Activated B cell treated with CpG ODN at 0.5 μM for 24 hours (primary cell): ENCODE measurements at places on chromosomes 3 and 15.

DNA sequence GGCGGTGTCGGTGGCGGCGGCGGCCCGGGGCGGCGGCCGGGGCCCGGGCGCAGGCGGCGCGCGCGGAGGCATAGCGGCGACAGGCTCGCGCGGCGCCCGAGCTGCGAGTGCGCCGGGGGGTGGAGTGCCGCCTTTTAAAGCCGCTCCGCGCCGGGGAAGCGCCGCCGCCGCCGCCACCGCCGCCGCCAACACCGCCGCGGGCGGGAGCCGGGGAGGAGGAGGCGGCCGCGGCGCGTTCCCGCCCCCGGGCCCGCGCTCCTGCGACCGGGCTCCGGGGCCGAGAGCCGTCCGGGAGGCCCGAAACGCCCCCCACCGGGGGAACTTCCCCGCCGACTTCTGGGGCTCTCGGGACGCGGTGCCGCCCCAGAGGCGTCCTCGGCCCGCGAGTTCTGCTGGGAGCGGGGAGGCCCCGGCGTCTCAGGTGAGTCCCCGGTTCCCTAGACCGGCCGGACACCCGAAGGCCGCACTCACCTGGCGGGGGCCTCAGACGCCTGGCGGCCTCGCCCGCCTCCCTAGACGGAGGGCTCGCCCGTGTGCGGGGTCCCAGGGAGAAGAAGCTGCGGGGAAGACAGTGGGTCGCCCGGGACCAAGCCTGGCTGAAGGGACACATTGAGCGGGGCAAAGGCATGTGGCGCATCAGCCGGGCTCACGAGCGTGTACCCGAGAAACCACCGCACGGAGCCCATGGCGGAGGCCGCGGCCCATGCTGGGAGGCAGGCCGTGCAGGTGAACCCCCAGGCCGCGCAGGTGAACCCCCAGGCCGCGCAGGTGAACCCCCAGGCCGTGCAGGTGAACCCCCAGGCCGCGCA lies at the start of gene PCSK6:
Gene PCSK6 (minus strand): TSS at position 109 of the 809 bp plus-strand sequence. CDS start 37 bp downstream, at position 72.
- H3K4me1 ChIP-seq: no peaks in the 10 kb centered on the region
- H3K27ac ChIP-seq: no peak within 1 kb of the TSS
- H3K4me3 ChIP-seq: peak within 1 kb of the TSS; percentile 28
- no peak for DNase-seq
- H3K27me3 ChIP-seq: peaks cover 53% of the 10 kb centered on the region

DNA sequence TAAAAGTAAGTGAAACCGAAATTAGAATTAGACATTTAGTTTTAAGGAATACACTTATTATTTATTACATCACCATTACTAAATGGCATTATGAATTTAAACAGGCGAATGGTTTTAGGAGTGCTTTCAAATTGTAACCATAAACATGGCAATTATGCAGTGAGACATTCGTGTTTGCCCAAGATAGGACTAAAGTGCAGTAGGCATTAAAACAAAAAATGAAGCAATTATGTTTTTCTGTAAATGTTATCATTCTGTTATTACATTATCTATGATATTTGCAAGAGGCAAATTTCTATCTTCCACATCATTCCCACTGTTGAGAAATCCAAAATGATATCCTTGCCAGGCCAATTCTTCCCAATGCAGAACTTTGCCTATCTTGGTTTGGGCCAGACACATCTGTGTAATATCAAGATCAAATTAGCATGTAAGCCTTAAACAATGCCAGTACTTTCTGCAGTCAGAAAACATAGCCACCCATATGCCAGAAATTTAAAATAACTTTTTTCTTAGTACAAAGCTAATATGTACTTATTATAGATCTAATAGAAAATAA lies 156.9 kb downstream of the ATP8B4 start:
- DNase-seq: no peak
- no peaks in the 10 kb centered on the region for H3K27me3 ChIP-seq
- no peak overlapping the region for H3K4me3 ChIP-seq
- H3K36me3 ChIP-seq: no peaks in the 10 kb centered on the region
- H3K27ac ChIP-seq: no peak overlapping the region

- no peaks in the 10 kb centered on the region for H3K36me3 ChIP-seq
- peaks cover 14% of the 10 kb centered on the region for H3K4me1 ChIP-seq
- H3K4me3 ChIP-seq: no peak overlapping the region
- no peak for DNase-seq
- H3K27ac ChIP-seq: no peak overlapping the region
Observed at GRCh38 chr15:89823836-89824606, 9.4 kb upstream of the ANPEP start.

DNA sequence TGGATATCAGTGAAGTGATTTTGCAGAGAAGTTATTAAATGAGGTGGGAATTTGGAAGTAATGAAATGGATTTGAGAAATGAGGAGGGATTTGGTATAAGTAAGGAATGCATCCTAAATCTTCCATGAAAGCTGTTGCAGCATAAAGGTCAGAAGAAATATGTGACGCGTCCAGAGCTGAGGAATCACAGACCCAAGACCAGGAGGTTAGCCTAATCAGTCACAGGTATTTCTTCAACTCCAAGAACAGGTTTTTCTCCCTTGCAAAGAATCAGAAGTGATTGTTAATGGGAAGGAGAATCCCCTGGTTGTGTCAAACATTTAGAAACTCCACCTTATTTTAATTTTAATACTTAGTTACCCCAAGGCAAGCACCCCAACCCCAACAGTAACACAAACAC lies 253.2 kb downstream of the MEX3B start:
- no peak overlapping the region for H3K27ac ChIP-seq
- H3K4me3 ChIP-seq: no peak overlapping the region
- no peaks in the 10 kb centered on the region for H3K27me3 ChIP-seq
- no peaks in the 10 kb centered on the region for H3K4me1 ChIP-seq
- DNase-seq: no peak

GRCh38 chr3:101362406-101362805 lies 42.0 kb upstream of the IMPG2 start:
- no peak overlapping the region for H3K27ac ChIP-seq
- no peaks in the 10 kb centered on the region for H3K27me3 ChIP-seq
- H3K36me3 ChIP-seq: peaks cover 68% of the 10 kb centered on the region
- no peak for DNase-seq
- H3K4me1 ChIP-seq: no peaks in the 10 kb centered on the region

DNA sequence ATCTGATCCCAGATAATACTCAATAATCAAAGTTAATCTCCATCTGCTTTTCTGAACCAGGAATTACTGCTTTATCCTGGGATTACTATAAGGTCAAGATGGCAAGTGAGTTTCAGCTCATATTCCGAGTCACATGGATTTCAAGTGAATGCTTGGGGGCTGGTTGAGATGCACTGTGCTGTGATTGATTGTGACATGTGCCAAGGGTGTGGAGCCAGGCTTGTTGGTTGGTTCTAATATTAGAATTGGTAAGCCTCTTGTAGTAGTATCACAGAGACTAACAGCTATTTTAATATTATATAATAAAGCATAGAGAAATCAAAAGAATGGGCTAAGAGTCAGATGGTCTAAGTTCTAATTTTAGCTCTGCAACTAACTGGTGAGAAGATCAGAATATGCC lies 74.2 kb upstream of the ICE2 start:
- no peak overlapping the region for H3K4me3 ChIP-seq
- no peaks in the 10 kb centered on the region for H3K4me1 ChIP-seq
- DNase-seq: no peak

- no peaks in the 10 kb centered on the region for H3K36me3 ChIP-seq
- H3K4me3 ChIP-seq: no peak overlapping the region
- H3K27me3 ChIP-seq: no peaks in the 10 kb centered on the region
- no peaks in the 10 kb centered on the region for H3K4me1 ChIP-seq
- DNase-seq: no peak
Observed at GRCh38 chr3:60055765-60056164, 1005.9 kb upstream of the CFAP20DC start.

DNA sequence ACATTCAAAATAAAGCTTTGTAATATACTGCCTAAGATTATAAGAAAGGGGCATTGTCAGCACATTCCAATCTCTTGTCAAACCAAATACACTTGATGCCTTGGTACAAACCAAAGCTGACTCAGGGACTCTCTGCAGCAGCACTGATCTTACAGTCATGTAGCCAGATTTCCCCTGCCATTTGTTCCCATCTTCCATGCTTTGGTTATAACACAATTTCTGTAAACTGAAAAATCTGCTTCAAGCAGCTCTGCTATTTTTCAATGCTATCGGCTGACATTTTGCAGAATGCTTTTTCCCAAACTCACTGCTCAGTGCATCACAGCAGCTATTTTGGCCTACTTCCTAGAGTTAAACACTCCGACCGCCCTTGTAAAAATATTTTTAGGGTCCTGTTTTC lies 18.2 kb downstream of the PLOD2 start:
- no peak overlapping the region for H3K27ac ChIP-seq
- no peaks in the 10 kb centered on the region for H3K4me1 ChIP-seq
- H3K36me3 ChIP-seq: no peaks in the 10 kb centered on the region
- H3K4me3 ChIP-seq: no peak overlapping the region
- no peaks in the 10 kb centered on the region for H3K27me3 ChIP-seq

DNA sequence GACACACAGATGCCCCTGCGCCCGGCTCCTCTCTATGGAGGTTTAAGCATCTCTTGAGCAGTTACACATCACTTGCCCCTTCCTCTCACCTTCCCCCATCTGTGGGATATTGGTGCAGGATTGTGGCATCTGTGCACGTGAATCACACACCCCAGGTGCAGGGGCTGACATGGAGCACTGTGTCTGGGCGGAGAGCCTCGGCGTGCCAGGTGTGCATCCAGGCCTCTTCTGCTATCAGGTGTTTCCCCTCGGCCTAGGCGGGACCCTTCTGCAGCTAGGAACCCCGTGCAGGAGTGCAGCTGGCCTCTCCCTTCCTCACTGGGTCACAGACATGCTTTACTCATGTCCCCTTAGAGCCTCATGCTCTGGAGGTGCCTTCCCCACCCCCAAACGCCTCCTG lies 33.4 kb upstream of the MUC13 start:
- no peaks in the 10 kb centered on the region for H3K4me1 ChIP-seq
- no peak overlapping the region for H3K4me3 ChIP-seq
- peaks cover 13% of the 10 kb centered on the region for H3K36me3 ChIP-seq
- H3K27ac ChIP-seq: no peak overlapping the region
- H3K27me3 ChIP-seq: no peaks in the 10 kb centered on the region
